ENCODE measurements at places on chromosomes 13 and 19.

DNA sequence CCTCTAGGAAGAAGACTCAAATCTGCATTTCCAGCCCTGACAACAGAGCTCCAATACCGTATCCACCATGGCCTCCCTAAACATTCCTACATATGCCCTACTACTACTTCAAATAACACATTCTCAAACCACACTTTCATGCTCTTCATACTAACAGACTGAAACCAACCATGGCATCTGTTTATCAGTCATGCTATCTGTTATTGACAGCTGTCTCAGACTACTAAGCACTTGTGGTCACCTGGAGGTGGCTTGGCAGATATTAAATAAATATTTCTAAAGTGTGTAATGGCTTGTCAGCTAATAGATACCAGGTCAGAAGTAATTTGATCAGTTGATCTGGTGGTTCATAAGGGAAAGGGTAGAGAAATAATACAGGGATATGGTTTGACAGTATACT, 489.1 kb downstream of the DIAPH3 start:
- DNase-seq: no peak

- no peak for DNase-seq
These were observed 18.2 kb upstream of the PTBP1 start for GRCh38 chr19:778910-779653.

DNA sequence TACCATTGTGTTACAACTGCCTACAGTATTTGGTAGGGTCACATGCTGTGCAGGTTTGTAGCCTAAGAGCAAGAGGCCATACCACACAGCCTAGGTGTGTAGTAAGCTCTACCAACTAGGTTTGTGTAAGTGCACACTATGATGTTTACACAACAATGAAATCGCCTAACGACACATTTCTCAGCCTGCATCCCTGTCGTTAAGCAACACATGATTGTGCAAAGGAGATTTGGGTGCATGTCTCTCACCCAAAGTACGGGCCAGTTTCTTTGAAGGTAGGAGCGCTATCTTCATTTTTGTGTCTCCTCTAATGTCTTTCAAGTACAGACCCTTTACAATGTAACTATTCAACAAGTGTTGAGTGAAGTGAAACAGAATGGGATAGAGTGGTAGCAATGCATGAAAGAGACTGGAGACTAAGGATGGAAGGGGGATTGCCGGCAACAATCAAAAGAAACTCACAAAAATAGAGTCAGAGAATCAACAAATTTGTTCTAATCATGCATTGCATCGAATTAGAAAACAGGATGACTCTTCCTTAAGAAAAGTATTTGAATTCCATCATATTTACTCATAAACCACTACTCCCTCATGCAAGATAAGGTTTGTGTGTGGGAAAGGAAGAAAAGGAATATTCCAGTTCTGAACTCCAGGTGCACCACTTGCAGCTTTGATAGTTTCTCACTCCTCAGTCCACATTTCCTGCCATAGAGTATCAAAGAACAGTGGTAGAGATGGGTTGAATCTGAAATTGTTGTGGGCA, 60.2 kb upstream of the TNFRSF19 start:
- no peak for DNase-seq

DNA sequence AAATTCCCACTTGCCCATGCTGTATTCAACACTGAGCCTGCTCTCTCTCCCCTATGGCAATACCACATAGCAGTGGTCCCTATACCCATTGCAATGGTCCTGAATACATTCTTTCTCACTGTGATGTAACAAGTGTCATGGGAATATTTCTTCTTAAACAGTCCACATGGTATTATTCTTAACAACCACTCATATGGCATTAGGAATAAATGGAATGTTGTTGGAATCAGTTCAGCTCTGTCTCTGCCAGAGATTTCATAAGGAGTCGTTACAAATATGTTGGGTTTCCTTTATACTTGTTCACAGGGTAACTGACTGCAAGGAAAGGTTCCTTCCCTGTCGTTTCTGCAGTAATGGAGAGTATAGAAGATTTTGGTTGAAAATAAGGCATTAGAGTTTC, 128.3 kb upstream of the SPATA13 start:
- DNase-seq: no peak

DNA sequence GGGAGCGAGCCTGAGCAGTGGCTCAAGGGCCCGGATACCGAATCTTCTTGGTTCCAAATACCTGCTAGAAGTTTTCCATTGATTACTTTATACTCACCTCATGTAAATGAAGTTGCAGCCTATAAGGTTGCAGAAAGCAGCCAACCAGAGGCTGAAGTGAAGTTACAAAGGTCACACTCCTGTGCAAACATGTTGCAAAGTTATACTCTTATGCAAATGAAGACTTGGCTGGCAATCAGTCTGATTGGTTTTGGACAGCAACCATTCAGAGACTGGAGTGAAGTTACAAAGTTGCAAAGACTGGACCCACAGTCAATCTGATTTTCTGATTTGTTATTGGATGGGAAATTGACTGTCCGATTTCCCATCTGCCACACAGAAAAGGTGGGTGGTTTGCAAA, 152.5 kb downstream of the GGACT start:
- no peak for DNase-seq

DNA sequence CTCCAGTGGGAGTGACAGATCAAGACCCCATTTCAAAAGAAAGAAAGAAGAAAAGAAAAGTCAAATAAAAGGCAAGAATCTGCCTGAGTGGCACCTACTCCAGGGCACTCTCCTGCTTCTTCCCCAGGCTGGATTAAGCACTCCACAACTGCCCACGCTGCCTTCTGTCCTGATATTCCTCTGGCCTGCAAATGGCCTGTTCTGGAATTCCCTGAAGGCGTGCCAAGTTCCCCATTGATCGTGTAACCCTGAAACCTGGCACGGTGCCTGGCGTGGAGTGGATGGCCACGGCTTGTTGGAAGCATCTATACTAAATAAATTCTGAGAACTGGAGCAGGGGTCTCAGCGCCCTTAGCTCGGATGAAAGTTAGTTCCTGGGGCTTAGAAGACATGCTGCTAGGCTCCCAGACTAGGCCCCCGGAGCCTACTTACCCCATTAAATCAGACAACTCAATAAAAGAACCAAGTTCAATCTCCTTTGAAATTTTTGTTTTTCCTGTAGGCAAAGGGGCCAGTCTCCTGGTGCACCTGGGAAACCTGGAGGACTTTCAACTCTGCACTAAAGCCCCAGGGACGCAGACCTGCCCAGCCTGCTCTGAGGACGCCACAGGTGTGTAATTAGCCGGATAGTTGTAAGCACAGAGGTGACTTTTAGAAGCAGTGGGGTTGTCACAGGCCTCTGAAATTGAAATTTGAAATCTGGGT, 21.9 kb downstream of the ANKRD27 start:
- no peak for DNase-seq

- no peak for DNase-seq
These were observed 49.1 kb upstream of the SOX21 start for GRCh38 chr13:94761407-94761806.

DNA sequence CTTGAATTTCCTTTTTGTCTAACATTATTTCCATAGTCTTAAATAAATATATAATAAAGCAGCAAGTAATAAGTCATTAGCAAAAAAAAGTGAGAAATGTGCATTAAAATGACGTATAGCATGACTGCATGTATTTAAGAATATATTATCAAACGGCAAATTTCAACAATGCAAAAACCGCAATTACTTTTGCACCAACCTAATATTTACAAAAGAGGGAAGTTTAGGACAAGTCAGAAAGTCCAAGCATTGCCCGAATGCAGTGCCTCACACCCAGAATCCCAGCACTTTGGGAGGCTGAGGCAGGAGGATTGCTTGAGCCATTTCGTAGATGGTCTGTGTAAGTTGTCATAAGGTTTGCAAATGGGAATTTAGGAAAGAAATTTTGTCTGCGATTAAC, 10.2 kb upstream of the NAXD start:
- no peak for DNase-seq

- DNase-seq: no peak
These were observed 7.4 kb downstream of the RAP2A start for GRCh38 chr13:97441368-97441767.

DNA sequence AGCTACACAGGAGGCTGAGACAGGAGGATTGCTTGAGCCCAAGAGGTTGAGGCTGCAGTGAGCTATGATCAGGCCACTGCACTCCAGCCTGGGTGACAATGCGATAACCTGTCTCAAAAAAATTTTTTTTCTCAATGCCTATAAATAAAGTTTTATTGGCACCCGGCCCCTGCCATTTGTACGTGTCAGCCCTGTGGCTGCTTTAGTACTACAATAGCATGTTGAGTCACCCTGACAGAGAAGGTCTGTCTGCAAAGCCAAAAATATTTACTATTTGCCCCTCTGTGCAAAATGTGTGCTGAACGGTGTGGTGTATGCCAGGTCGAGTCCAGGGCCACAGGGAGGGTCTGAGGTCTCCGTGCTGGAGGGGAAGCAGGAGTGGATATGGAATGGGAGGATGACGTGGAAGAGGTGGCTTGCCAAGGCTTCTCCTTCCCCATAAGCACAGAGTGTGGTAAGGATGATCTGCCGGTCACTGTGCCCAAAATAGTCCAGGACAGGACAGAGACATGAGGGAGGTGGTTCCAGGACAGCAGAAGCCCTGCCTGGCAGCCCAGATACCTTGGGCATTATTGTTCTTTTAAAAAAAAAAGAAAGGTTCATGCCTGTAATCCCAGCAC, 10.0 kb downstream of the NMRK2 start:
- no peak for DNase-seq

GRCh38 chr13:101556676-101557123, 104.2 kb downstream of the ITGBL1 start:
- no peak for DNase-seq

DNA sequence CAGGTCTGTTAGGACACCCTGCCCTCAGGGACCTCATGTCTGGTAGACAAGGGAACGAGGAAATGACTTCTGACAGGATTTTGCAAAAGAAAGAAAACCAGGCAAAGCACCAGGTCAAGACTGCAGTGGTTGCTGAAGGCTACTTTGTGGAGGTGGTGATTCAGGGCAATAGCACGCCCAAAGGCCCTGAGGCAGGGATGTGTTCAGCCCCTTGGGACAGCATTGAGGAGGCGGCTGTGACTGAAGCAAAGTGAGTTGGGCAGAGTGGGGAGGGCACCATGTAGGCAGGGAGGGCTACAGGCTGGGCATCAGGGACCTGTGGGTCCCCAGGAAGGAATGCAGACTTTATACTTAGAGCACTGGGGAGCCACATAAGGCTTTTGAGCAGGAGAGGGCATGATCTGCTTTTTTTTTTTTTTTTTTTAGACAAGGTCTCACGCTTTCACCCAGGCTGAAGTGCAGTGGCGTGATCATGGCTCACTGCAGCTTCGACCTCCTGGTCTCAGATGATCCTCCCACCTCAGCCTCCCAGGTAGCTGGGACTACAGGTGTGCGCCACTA, 10.8 kb upstream of the HOMER3 start:
- DNase-seq: no peak

DNA sequence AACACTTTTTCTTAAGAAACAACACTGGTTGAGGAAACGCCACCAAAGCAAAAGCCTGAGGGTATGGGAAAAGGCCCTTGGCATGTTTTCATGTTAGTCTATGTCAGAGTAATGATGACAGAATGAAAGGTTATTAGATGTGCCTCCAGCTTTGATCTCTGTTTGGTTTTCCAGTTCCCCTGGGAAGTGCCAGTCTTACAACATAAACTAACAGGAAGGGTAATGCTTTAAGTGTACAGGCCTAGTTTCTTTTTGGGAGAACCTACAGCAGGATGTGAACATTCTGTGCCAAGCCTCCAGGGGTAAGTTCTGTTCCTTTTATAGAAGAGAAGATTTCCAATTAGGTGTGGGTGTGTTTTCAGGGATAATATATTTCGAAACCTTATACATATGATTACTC, 121.7 kb downstream of the FNDC3A start:
- DNase-seq: no peak

DNA sequence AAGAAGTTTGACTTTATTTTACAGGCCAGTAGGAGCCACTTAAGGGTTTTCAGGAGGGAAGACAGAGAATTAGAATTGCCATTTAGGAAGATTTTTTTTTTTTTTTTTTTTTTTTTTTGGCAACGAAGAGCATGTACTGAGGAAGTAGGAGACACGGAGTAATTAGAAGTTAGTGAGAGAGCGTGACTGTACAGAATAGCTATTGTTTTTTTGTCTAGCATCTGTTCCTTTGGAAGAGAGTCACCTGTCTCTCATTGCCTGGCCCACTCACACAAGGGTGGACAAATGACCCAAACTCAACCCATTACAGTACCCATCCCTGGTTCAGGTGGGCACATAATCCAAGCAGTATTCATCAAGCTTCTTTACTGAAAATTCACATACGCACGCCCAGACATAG, 166.7 kb downstream of the LACC1 start:
- no peak for DNase-seq

GRCh38 chr13:28631801-28632200, 27.1 kb upstream of the POMP start:
- DNase-seq: no peak

- DNase-seq: no peak
These were observed 5.7 kb upstream of the THSD1 start for GRCh38 chr13:52411629-52412028.

- no peak for DNase-seq
These were observed 186.4 kb upstream of the KL start for GRCh38 chr13:32829676-32830335.

DNA sequence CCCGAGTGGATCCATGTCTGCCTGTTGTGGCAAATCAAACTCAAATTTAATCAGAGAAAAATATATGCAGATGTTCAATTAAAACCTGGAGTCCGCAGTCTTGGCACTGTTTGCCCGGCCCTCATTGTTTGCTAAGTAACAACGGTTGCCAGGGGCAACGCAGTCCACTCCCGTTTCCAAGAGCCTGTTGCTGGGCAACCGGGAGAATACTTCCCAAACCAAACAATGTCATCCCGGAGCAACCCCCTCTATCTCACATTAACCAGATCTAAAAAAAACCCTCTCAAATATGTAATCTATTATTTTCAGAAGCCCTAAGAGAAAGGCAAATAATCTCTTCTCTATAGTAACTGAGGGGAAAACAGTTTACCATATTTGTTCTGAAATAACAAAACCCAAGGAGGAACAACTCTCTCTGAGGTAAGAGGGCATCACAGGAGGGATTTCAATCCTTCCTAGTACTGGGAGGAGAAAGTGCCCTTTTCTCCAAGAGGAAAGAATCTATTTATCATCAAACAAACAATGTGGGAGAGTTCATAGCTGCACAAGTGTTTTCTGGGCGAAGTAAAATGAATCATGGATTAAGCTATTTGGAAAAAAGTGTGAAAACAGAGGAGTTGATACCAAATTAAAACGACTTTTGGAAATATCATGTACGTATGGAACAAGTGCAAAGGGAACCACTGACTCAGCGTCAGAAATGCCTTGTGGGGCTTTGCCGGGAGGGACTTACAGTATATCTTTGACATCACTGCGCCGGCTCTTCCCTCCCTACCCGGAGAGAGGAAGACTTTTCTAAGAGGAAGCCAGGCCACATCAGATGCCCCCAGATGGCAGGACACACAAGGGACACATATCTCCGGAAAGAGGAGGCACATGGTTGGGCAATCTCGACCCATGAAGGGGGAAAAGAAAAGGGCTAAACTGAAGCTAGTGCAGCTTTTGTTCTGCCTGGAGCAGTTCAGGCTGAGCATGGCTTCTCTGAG, 43.3 kb downstream of the RFX2 start:
- peak; percentile 68 for DNase-seq

- DNase-seq: peak; percentile 57
These were observed 159.5 kb downstream of the KDM4B start for GRCh38 chr19:5128251-5128935.

GRCh38 chr19:28297036-28297435, 915.9 kb downstream of the UQCRFS1 start:
- no peak for DNase-seq

- no peak for DNase-seq
These were observed 170.0 kb upstream of the TSHZ3 start for GRCh38 chr19:31519256-31519655.
